CD4-positive, alpha-beta memory T cell (primary cell): ENCODE measurements at places on chromosomes 2 and 18. TPM values are rescaled to one million over a fixed set of nuclear protein-coding genes. Genes with fewer than 3 reads are reported as not detected.

The FHOD3 gene
- total RNA-seq, result not detected

The COLEC11 gene
- total RNA-seq, result not detected

The CFC1 gene
- total RNA-seq, result not detected

The IL1RL2 gene
- total RNA-seq, result 0.23 TPM

The C2orf66 gene
- not detected for total RNA-seq

The LPIN1 gene
- total RNA-seq, result 74.3 TPM

The IL37 gene
- total RNA-seq, result not detected

The TCF23 gene
- not detected for total RNA-seq

GRCh38 chr2:188459061-188459460 lies 167.4 kb downstream of the GULP1 start:
- DNase-seq, result no peak

- no peak for DNase-seq
These were observed 223.8 kb downstream of the ATAD2B start for GRCh38 chr2:23703037-23703582.

DNA sequence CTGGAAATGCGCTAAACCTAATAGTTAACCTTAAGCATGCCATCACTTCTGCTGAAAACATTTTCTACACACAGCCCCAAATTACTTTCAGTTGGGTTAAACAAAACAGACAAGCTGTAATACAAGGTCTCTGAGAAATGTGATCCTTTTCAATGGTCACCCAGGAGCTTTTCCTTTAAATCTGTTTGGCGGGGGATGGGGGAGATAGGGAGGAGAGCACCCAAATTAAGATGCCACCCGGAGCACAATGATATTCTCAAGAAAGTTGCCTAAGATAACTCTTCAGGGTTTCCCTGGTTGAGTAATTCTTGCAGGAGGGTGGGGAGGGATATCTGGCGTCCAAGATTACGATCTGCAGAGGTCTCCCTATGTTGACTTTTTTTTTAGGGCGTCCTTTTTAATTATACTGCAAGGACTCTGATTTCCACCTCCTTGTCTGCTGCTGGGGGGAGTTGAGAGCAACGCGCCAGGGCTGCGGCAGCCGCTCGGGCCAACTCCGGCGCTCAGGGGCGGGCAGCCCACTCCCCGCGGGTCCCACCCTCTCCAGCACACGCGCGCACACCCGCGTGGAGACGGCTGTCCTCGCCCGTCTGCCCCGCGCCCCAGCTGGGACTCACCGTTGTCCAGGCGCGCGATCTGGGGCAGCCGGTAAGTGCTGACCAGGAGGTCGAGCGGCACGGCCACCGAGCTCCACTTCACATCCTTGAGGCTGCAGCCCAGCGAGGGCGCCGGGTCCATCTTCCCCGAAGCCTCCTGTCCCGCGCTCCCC lies 807 bp downstream of the GAREM1 start:
- DNase-seq, result no peak

- no peak for DNase-seq
These were observed 122.9 kb downstream of the GLI2 start for GRCh38 chr2:120858361-120859106.
